SK-N-DZ (cell line): ENCODE measurements at places on chromosomes 16 and 17.

DNA sequence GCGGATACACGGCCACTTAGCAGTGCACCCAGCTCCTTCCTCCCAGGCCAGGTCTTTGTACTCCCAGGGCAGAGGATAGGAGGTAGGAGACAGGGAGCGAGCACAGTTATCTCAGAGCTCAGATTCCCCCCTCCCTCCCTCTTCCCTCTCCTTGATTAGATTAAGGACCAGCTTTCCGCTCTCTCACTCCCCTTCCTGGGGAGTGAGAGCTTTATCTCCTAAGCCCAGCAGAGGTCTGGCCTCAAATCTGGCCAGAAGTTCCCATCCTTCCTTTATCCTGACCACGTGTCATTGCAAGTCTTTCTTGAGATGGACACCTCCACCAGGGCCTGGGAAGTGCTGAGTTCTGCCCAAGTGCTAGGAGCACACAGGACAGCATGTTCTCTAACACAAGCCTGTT, 5.1 kb downstream of the ARL4D start:
- DNase-seq, result peak; percentile 95

DNA sequence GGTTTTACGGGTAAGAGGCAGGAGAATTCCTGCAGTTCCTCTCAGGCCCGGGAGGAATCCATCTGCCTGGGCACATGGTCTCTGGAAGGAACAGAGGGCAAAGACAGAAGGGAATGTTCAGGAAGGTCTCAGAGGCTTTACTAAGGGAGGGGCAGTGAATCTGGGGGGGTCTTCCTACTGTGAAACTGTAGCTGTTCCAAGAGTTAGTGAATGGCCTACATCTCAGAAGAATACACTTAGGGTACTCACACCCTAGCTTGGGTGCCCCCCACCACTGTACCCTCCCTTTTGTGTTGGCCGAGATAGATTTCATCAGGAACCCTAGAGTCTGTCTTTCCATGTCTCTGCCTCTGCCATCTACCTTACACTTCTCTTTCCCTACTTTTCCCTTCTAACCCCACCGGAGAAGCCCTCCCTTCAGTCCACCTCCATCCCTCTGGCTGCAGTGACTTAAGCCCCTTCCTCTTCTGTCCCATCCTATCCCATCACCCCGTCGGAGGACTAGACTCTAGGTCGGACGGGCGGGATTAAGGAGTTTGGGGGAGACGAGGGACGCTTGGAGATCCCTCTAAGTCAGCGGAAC, 316 bp downstream of the DLG4 start:
- no peak for DNase-seq

GRCh38 chr16:86321491-86321890, 188.8 kb upstream of the FOXF1 start:
- DNase-seq, result no peak

DNA sequence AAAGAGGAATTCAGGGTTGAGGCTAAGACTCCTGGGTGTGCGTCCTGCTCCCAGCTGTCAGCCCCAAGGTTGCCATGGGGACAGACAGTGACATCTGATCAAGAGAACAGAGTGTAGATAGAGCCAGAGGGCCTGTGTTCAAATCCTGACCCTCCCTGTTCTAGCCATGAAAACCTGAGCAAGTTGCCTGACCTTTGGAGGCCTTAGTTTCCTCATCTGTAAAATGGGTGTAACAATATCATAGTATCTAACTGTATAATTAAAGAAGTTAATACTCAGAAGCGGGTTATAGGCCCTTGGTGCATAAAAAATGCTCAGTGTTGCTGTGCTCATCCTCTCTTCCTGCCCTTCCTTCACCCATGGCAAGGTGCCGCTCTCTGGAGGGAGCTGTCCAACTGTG, 28.7 kb upstream of the FOXF1 start:
- DNase-seq, result no peak

GRCh38 chr17:67569873-67570272, 147.9 kb upstream of the NOL11 start:
- no peak for DNase-seq

DNA sequence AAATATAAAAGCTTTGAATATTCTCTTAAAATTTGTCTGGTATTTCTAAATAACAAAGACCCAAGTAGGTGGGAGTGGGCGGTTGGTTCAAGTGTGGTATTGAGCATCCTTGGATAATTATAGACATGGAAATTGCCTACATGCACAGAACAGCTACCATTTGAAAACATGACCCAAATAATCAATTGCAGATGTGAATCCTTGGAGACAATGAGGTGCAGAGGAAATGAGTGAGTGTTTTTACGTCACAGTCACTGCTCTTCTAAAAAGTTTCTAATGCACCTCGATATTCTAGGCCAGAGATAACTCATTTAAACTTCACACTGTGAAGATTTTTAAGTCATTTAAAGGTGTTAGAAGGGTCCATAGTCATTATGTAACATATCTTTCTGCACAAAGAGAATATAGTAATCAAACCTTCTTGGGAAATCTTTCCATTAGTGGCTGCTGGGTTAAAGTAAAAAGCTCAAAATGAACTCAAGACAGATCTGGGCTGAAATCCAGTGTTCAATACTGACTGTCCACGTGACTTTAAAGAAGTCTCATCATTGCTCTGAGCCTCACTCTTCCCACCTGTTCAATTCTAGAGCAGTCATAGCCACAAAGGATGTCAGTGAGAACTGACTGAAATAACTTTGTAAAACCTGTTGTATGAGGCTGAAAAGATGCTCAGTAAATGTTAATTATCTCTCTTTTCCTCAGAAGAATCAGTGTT, 144.5 kb downstream of the CDH11 start:
- no peak for DNase-seq

GRCh38 chr16:55746081-55746480, 86.8 kb downstream of the CES1 start:
- DNase-seq, result no peak

- DNase-seq, result no peak
Observed at GRCh38 chr17:11309033-11309432, 68.0 kb downstream of the SHISA6 start.

DNA sequence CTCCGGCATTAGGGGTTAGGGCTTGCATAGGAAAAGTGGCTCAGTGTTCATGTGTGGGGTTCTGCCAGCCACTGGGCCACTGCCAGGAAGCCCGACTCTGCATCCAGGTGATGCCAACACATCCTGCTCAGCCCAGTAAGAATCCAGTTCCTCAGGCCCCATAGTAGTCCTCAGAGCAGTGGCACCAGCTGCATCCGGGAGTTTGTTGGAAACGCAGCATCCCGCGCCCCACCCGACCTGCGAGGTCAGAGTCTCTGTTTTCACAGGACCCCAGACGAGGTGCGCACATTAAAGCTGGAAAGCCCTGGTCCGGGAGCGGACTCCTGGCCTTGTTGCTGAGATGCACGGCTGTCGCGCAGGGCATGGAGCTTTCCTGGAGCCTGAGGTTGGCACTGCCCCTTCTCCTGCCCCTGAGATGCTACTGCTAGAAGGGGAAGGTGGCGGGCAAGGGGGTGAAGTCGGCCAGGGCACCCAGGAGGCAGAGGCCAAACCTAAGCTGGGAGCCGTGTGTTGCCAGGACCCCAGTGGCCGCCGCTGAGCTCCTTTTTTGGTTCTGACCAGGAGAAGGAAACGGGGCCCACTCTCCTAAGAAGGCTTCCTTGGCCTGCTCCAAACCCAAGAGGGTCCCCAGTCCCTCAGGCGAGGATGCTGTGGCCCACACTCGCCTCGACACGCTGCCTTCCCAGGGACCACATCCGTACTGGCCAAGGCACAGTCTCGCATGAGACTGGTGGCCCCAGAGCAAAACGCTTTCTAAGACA, 44.4 kb downstream of the NOS2 start:
- no peak for DNase-seq

DNA sequence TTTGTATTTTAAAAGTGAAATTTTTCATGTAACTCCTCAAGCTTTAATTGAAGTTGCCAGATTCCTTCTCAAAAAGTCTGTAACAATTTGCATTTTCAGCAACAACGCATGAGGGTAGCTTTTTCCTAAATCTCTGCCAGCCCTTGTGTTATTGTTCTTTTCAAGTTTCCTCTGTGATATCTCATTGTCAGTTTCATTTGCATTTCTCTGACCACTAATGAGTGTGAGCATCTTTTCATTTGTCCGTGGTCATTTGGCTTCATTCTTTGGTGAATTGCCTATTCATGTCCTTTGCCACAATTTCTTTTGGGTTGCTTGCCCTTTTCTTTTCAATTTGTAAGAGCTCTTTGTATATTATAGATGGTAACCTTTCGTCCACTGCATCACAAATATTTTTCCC, 68.0 kb upstream of the NKD1 start:
- DNase-seq, result no peak

- DNase-seq, result peak; percentile 66
Observed at GRCh38 chr17:72380120-72380519, 259.3 kb downstream of the SOX9 start.

DNA sequence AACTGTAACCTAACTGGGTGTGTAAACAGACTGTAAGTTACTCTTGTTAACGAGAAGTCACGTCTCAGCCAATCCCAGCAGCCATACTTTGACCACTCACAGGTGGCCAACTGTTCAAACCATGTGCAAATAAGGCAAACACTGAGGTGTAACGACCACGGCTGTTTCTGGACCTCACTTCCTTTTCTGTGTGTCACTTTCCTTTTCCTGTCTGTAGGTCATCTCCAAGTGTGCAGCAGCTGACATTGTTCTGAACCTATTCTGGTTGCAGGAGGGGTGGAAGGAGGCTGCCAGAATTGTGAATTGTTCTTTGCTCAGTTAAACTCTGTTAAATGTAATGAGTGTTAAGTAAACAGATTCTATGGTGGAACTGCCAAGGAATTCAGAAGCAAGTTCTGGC, 627.4 kb downstream of the KCNJ2 start:
- no peak for DNase-seq

DNA sequence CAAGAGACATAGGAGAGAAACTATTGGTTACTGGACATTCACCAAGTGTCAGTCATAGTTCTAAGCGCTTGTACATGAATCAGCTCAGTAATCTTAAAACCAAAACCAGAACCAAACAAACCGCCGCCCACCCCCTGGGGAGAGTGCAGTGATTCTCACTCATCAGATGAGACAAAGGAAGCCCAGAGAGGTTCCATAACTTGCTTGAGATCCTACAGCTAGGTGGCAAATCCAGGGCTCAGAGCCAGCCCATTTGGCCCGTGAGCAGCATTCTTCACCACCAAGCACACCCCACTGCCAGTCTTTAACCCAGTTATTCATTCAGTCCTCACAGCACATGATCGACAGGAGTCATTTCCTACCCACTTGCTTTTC, 37.2 kb upstream of the RGS9 start:
- no peak for DNase-seq

GRCh38 chr17:4980644-4981216, 6.7 kb downstream of the CAMTA2 start:
- DNase-seq, result peak; percentile 75

DNA sequence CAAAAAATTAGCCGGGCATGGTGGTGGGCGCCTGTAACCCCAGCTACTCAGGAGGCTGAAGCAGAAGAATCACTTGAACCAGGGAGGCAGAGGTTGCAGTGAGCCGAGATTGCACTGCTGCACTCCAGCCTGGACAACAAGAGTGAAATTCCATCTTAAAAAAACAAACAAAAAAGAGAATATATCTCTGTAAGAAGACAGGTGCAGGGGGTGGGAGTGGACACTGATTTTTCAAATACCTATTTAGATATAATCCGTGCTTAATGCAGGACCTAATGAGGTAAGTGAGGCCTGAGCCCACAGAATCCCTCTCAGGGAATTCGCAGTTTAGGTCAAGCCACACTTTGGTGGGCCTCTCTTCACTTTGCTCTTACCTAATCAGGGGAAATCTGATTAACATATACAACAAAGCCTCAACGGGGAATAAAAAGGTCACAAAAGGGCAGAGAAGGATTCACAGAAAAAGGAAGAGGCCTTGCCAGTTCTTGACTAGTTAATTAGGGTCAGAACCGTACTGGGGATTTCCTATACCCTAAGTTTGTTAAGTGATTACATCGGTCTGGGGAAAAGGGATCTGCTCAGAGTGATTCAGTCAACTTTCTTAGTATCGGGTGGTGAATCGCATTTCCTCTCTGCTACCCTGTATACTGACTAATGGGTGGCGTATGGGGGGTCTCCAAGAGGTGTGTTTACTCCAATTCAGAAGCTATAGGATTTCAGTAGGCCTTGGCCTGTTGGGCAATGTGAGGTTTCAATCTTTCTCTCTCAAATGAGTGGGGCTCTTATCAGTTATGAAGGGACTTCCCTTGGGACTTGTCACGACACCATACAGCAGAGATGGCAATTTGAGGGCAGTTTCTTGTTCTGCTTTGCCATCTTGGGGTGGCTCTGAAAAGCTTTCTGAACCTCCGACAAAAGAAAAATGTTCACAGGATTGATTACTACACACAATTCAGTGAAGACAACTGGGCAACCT, 1.9 kb upstream of the NFAT5 start:
- DNase-seq, result peak; percentile 47

- no peak for DNase-seq
Observed at GRCh38 chr17:28864991-28865849, 10.4 kb downstream of the ERAL1 start.

- no peak for DNase-seq
Observed at GRCh38 chr16:49094471-49094870, 187.2 kb downstream of the CBLN1 start.

GRCh38 chr17:49249292-49249794, 18.8 kb upstream of the PHOSPHO1 start:
- DNase-seq, result no peak

- no peak for DNase-seq
Observed at GRCh38 chr17:33057564-33057963, 65.9 kb downstream of the SPACA3 start.

- peak; percentile 39 for DNase-seq
Observed at GRCh38 chr17:8122422-8122923, 1.4 kb downstream of the HES7 start.

- DNase-seq, result no peak
Observed at GRCh38 chr16:55282441-55282840, 41.6 kb upstream of the IRX6 start.

DNA sequence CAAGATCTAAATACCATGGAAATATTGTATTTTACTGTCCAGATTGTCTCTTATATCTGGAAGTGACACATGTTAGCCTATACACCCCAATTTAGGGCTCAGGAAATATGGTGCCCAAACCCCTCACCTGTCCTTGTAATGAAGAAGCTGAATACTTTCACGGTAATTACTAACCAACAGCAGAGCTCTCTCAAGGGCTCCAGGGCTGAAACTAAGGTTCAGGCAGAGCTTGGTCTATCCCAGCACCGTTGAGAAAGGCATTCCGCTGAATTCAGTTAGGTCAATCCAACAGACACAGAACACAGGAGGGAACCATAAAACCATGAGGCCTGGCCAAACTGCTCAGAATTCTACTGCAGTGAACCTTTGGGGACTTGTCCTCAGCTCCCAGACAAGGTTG, 14.9 kb downstream of the MYO18A start:
- no peak for DNase-seq

DNA sequence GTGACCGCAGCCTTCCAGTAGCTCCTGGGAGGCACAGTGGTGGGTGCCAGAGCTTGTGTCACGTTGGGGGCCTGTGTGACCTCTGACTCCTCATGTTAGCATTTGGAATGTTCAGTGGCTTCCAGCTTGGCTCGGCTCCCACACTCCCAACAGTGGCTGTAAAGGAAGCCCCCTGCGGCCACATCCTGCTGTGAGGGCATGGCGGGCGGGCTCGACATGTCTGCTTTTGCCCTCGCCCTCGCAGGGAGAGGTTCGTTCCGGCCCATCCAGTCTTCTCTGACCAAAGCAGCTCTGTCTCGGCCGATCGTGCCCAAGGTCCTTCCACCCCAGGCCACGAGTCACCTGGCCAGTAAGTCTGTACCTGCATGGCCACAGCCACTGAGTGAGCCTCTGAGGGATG, 12.2 kb upstream of the JPT2 start:
- no peak for DNase-seq
